ENCODE measurements at places on chromosomes 11 and 22. TPM values are rescaled to one million over a fixed set of nuclear protein-coding genes. Genes with fewer than 3 reads are reported as not detected.

Gene MMP10
- total RNA-seq, result not detected

Gene APLNR
- total RNA-seq, result 17.8 TPM

Gene KRTAP5-7
- 0.63 TPM for total RNA-seq

Gene PAAF1
- total RNA-seq, result 18.6 TPM

Gene SCGB2A2
- not detected for total RNA-seq

Gene HOATZ
- not detected for total RNA-seq

Gene PDGFD
- 47.7 TPM for total RNA-seq

Gene EFCAB6
- 2.6 TPM for total RNA-seq

Gene CASP12
- 2.6 TPM for total RNA-seq

Gene KCNJ11
- total RNA-seq, result 1.0 TPM

Gene TYR
- not detected for total RNA-seq

Gene CNTF
- total RNA-seq, result 1.9 TPM

Gene PRR5L
- total RNA-seq, result 15.3 TPM

Gene CHRNA10
- 1.0 TPM for total RNA-seq

Gene F2
- total RNA-seq, result 0.19 TPM

Gene ST14
- 3.6 TPM for total RNA-seq

Gene KRTAP5-11
- not detected for total RNA-seq

Gene OR2AT4
- total RNA-seq, result not detected

Gene ZNF215
- 2.0 TPM for total RNA-seq

Gene GTSE1
- 0.55 TPM for total RNA-seq

Gene C1QTNF6
- 7.0 TPM for total RNA-seq

Gene OR5B21
- total RNA-seq, result not detected

Gene CTNND1
- 167 TPM for total RNA-seq

Gene MPZL3
- 1.6 TPM for total RNA-seq

Gene SPDYC
- total RNA-seq, result not detected

Gene PIK3C2A
- 110 TPM for total RNA-seq

Gene IMMP1L
- 13.5 TPM for total RNA-seq

Gene FUT4
- 8.7 TPM for total RNA-seq

Gene OSM
- 3.9 TPM for total RNA-seq

Gene RIC3
- total RNA-seq, result 7.8 TPM

Gene SLC7A4
- total RNA-seq, result 0.15 TPM

Gene DEFB131B
- not detected for total RNA-seq

Gene GGTLC2
- total RNA-seq, result not detected

Gene NTM
- 5.3 TPM for total RNA-seq

Gene MOGAT2
- not detected for total RNA-seq

Gene MS4A3
- total RNA-seq, result not detected

Gene BBOX1
- total RNA-seq, result not detected
